ENCODE measurements at places on chromosomes 6 and 20.

DNA sequence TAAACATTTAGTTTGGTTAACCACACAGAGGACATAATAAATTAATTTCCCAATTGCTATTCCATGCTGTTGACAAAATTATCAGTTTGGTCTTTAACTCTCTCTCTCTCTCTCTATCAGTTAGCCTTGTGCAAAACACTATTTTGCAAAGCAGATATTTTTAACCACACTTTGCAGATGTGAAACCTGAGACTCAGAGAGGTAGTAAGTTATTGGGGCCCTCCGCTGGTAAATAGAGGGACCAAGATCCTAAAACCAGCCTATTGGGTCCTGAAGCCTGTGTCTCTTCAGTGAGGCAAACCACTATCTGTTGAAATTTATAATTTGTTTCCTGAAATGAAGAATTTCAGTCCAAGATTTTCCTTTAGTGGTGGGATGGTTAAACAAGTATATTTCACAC lies 231.0 kb downstream of the SOD2 start:
- no peak for DNase-seq

DNA sequence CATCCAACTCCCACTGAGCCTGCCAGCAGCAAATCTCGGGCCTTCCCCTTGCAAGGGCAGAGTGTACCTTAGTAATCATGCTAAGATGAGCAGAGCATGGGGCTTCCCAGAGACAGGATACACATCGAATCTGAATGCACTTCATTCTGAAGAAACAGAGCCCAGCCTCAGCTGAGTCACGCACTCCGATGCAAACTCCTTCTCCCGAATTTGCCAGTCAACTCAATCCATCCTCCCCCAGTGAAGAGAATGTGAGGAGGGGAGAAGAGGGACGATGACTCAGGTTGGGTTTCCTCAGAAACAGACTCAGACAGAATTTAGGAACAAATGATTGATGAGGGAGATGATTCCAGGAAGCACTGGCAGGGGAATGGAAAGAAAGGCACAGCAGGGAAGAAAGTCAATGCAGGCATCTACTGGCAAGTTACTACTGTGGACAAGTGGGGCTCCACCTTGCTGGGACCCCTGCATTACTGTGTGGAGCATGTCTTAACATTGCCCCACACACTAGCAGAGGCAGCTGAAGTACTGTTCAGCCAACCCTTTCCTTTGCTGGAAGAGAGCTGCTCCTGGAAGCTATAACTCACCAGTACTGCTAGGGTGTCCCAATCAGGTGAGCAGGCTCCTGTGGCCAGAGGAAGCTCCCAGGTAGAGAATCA lies 251.6 kb downstream of the ADGB start:
- no peak for DNase-seq

GRCh38 chr6:148192310-148192709 lies 150.3 kb upstream of the SASH1 start:
- no peak for DNase-seq

- no peak for DNase-seq
Observed at GRCh38 chr6:44681761-44682160, 294.3 kb downstream of the CDC5L start.

GRCh38 chr20:5153612-5154542 lies 27.1 kb downstream of the CDS2 start:
- DNase-seq = no peak

GRCh38 chr6:147116056-147116455 lies 88.2 kb upstream of the STXBP5 start:
- DNase-seq = no peak
